Ovary (tissue), 10 donors: ENCODE measurements at places on chromosomes 12 and 14. TPM values are rescaled to one million over a fixed set of nuclear protein-coding genes. Genes with fewer than 3 reads are reported as not detected.

- no peak for DNase-seq
- no peaks in the 10 kb centered on the region for H3K4me1 ChIP-seq
- H3K36me3 ChIP-seq: no peaks in the 10 kb centered on the region
Observed at GRCh38 chr12:111505601-111506036, 93.5 kb downstream of the ATXN2 start.

GRCh38 chr12:4864575-4864974, 45.1 kb upstream of the KCNA1 start:
- no peak overlapping the region for H3K27ac ChIP-seq
- H3K27me3 ChIP-seq: no peaks in the 10 kb centered on the region
- DNase-seq: no peak
- no peaks in the 10 kb centered on the region for H3K36me3 ChIP-seq

GRCh38 chr12:120922279-120922678, 18.1 kb upstream of the SPPL3 start:
- no peaks in the 10 kb centered on the region for H3K4me1 ChIP-seq
- no peak for DNase-seq
- H3K27me3 ChIP-seq: no peaks in the 10 kb centered on the region
- no peak overlapping the region for H3K27ac ChIP-seq

DNA sequence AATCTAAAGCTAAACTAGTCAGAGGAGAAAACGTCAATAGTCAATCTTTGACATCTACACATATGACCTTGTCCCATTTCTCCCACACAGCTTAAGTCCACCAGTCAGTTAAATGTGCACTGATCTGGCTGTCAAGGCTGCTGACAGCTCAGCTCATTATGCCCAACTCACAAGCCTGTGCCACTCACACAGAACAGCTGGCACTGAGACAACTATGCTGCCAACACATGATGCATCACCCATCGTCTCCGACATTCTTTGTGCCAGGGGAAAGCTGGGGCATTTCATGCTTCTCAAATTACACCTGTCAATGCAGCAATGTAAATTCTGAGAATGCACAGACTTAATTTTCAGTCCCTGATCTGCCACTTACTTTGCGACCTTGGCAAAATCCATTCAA, 25.3 kb downstream of the GNS start:
- H3K27ac ChIP-seq: no peak overlapping the region
- no peak overlapping the region for H3K4me3 ChIP-seq
- no peaks in the 10 kb centered on the region for H3K36me3 ChIP-seq
- no peaks in the 10 kb centered on the region for H3K27me3 ChIP-seq

DNA sequence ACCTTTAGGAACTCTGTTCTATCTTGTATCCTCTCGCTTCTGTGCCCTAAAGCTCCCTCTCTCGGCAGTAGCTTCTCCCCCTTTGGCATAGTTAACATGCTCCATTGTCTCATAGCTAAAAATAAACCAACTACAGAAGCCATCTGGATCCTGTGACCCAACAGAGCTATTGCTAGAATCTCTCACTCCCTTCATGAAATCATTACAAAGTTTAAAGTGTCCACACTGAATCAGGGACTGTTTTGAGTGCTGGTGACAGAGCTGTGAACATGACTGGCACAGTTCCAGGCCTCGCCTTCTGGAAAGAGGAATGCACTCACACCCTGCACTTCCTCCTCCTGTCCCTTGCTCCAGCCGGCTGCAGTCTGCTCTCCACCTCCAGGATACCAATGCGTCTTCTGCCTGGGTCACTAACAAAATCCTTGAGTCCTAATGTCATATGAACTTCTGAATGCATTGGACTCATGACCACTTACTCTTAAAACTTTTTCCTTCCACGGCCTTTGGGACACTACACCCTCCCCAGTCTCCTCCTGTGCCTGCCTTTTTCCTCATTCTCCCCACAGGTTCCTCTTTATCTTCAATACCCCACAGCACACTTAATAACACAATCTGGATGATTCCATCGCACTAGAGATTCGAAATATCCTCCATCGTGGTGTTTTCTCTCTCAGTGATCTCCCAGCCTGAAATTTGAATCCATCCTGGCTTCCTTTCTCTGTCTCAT, 13.2 kb downstream of the PLBD1 start:
- no peak overlapping the region for H3K4me3 ChIP-seq
- H3K4me1 ChIP-seq: no peaks in the 10 kb centered on the region
- H3K27ac ChIP-seq: no peak overlapping the region

GRCh38 chr12:93704122-93704521, 26.9 kb downstream of the CRADD start:
- H3K27me3 ChIP-seq: no peaks in the 10 kb centered on the region
- H3K27ac ChIP-seq: no peak overlapping the region

- H3K36me3 ChIP-seq: no peaks in the 10 kb centered on the region
- DNase-seq: no peak
- H3K4me3 ChIP-seq: no peak overlapping the region
Observed at GRCh38 chr14:89805501-89805900, 149.0 kb downstream of the EFCAB11 start.

- no peaks in the 10 kb centered on the region for H3K27me3 ChIP-seq
- no peaks in the 10 kb centered on the region for H3K36me3 ChIP-seq
- DNase-seq: no peak
- no peak overlapping the region for H3K4me3 ChIP-seq
Observed at GRCh38 chr12:78395961-78396360, 468.6 kb upstream of the SYT1 start.

DNA sequence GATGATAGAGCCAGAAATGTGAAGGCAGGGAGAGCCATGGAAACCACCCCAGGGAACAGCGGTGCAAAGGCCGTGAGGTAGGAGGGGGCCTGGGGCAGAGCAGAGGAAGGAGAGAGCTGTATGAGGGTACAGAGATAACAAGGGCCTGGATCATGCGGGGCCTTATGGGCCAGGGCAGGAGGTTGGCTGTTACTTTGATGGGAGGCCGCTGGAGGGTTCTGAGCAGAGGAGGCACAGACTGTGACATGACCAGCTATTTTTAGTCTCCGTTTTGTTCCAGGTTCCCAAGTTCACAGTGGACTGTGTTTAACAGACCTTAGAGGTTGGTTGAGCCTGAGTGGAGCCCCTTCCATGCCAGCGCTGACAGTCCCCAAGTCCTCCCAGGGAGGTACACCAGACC, 118.6 kb downstream of the GCH1 start:
- no peaks in the 10 kb centered on the region for H3K36me3 ChIP-seq
- H3K27me3 ChIP-seq: no peaks in the 10 kb centered on the region
- H3K4me3 ChIP-seq: no peak overlapping the region
- no peak overlapping the region for H3K27ac ChIP-seq

GRCh38 chr12:131153956-131154355, 200.2 kb downstream of the ADGRD1 start:
- no peak for DNase-seq
- no peaks in the 10 kb centered on the region for H3K27me3 ChIP-seq
- H3K4me1 ChIP-seq: no peaks in the 10 kb centered on the region

TEX52 gene
- total RNA-seq: not detected

CLEC6A gene
- not detected for total RNA-seq

GRIN2B gene
- total RNA-seq: not detected

ZFHX2 gene
- total RNA-seq: 2.3 TPM

GPR84 gene
- 0.43 TPM for total RNA-seq
